ENCODE measurements at places on chromosomes 12 and 14.

DNA sequence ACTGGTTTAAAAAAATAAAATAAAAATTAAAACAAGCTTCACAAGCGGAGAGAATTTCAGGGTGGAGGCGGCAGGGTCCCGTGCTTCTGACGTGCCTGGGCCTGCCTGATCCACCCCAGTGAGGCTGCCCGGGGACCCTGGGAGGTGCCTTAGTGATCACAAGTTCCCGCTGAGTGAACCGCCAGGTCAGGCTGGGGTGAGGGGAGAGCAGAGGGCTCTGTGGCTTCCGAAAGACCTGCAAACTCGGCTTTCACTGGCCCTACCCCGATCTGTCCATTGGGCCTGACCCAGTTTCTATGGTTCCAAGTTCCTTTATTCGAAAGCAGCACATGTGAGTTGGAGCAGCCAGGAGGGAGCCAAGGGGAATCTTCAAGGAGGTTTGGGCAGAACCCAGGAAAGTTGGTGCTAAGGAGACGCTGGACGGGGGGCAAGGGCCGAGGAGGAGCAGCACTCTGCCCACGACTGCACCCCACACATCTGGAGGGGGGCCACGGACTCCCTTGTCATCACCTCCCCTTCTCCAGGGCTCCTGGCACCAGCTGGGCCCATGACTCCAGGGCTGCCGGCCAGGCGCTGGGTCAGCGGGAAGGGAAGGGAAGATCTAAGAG, 12.9 kb downstream of the MMP14 start:
- DNase-seq = no peak

- no peak for DNase-seq
Measured at GRCh38 chr12:66934302-66935062, 255.6 kb upstream of the GRIP1 start.

DNA sequence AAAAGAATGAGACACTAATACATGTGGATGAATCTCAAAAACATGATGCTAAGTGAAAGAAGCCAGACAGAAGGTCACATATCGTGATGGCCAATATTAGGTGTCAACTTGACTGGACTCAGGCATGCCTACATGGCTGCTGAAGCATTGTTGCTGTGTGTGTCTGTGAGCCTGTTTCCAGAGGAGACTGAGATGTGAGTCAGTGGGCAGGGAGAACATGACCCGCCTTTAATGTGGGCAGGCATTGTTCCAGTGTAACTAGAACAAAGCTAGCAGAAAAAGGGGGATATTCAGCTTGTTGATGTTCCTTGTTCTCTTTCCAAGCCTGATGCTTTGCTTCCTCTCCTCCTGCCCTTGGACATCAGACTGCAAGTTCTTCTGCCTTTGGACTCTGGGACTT, 47.6 kb downstream of the DCAF5 start:
- no peak for DNase-seq

DNA sequence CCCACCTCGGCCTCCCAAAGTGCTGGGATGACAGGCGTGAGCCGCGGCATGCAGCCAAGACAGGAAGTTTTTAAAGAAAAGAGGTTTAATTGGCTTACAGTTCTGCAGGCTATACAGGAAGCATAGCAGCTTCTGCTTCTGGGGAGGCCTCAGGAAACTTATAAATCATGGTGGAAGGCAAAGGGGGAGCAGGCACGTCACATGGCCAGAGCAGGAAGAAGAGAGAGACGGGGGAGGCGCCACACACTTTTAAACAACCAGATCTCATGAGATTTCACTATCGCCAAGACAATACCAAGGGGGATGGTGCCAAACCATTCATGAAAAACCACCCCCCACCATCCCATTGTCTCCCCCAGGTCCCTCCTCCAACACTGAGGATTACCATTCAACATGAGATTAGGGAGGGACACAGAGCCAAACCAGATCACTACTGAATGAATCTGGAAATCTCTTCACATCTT, 14.1 kb downstream of the CCDC63 start:
- DNase-seq = no peak

DNA sequence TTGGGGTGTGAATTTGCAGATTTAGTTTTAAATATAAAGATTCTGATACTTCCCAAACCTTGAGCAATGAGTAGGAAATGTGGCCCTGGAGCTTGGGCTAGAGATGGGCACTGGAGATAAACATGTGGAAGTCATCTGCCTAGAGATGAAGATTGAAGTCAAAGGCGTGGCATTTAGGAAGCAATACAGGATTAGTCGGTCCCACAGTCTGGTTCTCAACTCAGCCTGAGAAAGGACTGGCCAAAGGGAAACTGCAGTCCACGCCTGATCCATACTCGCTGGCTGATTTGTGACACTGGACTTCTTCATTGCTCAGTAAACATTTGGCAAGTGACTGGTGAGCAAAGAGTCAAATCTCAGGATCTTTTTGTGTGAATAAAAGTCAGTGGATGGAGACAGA, 268.2 kb upstream of the ATP2B1 start:
- no peak for DNase-seq

DNA sequence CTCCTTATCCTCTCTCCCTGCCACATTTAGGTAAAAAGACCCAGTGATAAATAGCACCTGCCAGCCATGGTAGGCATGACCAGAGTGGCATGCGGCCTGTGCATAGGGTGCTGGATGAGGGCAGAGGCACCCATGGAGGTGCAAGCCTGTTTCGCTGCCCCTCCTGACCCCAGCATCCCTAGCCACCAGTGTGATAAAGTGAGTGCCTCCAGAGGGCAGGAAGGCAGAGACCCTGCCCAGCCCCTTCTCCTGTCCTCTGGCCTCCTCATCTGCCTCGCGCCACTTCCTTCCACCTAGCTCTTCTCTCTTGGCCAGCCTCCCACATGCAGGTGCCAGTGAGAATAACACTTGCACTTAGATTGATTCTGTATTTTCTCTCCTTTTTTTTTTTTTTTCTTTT, 108.3 kb upstream of the FUT8 start:
- DNase-seq = no peak

DNA sequence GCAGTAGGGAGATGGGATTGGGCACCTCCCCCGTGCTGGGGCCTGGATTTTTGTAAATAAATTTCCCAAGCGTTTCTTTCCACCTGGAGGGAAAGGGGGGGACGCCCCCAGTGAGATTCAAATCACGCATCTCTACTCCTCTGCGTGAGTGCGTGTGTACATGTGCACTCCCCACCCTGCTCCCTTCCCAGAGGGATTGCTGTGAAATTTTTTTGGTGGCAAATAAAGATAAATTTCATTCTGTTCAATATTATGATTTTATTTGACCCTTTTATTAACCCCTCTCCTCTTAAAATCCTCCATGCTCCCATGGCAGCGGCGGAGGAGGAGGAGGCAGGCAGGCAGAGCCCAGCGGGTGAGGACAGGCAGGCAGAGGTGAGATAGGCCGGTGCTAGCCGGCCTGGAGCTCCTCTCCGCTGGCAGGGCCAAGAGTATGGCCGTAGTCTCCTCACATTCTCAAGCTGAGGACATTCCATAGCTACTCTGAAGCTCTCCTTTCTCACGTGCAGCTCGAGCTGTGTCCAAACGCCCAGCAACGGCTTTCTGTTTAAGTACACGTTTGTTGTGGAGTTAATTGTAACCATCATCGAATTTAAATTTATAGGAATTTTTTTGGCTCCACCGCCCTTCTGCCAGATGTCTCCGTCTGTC, 1.5 kb upstream of the HOTAIR start:
- no peak for DNase-seq

- DNase-seq = no peak
Measured at GRCh38 chr12:87467936-87468335, 561.3 kb downstream of the C12orf50 start.

DNA sequence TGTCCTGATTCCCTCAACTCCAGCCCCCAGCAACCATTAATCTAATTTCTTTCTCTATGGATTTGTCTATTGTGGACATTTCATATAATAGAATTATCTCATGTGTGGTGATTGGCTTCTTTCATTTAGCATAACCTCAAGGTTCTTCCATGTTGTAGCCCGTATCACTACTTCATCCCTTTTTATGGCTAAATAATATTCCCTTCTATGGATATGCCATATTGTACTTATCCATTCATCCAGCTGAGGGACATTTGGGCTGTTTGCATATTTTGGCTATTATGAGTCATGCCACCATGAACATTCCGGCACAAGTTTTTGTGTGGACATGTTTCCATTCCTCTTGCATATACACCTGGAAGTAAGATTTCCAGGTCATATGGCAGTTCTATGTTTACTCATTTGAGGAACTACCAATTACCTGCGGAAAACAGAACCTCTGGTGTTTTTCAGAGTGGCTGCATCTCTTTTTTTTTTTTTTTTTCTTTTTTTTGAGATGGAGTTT, 108.7 kb upstream of the MAP1LC3B2 start:
- no peak for DNase-seq

DNA sequence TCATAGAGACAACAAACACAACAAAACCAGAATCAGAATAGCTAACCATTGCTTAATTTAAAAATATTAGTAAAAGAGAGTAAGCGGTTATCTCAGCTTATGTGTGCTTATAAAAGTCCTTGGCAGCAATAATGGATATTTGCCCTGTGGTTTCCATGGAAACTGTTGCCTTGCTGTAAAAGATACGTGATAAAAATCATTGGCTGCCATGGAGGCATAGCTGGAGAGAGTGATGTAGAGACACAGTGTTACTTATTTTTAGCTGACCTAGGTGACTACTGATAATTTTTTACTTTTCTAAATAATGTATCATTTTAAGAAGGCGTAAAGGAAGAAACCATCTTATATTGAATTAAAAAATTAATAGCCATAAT, 92.9 kb downstream of the ERC1 start:
- DNase-seq = no peak

DNA sequence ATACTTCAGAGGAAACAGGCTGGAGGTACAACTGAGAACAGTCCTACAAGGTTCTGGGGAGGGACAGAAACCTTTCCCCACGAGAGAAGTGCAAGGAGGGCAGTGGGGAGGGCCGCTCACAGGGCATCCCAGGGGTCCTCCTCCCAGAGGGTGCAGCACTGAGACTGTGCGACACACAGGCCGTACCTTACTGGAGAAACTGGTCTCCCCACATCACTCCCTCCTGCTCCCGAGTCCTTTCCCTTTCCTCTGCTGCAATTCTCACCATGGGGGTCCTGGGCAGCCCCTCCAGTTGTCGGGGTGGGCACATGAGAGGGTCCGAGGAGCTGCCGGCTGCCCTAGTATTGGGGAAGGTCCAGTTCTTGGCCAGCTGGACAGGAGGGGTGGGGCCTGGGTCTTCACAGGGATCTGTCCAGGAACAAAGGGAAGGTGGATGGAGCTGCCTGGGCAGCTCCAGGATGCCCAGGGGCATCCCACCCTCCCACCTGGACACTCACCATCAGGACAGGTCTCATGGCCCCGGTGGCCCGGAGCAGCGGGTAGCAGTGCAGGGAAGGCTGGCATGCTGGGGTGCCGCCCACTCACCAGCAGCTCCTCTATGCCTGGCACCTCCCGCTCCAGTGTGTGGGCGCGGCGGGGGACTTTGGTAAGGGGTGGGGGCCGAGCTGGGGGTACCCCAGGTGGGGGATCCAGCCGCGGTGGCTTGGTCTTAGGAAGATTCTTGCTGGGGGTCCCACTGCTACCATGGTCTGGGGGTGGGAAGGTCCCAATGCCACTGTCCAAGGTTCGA, 35.8 kb downstream of the NCKAP5L start:
- DNase-seq = no peak

GRCh38 chr12:96020314-96021003, 14.9 kb downstream of the LTA4H start:
- no peak for DNase-seq

- no peak for DNase-seq
Measured at GRCh38 chr14:56273951-56274350, 155.7 kb downstream of the PELI2 start.

DNA sequence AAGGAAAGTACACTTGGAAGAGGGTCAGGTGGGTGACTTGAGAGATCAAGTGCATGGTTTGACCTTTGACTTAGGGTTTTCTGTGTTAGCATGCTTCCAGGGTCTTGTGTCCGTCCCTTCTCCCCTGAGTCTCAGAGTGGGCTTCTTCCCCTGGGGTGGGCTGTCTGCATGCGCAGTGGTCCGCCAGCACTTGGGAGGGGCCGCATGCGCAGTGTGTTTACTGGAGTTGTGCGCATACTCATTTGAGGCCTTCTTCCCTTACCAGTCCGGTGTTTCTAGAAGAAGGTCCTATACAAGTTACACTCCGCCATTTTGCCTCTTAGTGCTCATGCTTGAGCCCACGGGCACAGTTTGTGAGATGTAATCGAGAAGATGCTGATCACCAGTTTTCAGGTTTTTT, 58.5 kb downstream of the RIN3 start:
- DNase-seq = no peak

- DNase-seq = no peak
Measured at GRCh38 chr14:29355846-29356245, 571.8 kb downstream of the PRKD1 start.

GRCh38 chr12:124783087-124783486, 80.6 kb downstream of the SCARB1 start:
- no peak for DNase-seq

DNA sequence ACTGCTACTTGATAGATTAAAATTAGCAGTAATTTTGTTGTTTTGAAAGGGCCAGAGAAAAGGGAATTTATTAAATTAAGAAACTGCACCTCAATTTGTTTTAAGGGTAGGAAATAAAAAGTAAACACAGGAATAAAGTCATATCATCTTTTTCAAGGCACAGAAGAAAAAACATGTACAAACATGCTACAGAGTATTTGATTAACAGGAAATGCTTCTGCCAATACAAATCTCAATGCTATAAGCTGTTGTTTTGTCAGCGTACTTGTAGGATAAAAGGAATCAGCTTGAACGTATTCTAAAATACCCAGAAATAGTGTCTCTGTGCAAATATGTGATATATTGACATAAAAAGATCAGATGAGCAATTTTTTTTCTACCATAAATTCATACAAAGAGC, 474.0 kb upstream of the MGAT4C start:
- no peak for DNase-seq

DNA sequence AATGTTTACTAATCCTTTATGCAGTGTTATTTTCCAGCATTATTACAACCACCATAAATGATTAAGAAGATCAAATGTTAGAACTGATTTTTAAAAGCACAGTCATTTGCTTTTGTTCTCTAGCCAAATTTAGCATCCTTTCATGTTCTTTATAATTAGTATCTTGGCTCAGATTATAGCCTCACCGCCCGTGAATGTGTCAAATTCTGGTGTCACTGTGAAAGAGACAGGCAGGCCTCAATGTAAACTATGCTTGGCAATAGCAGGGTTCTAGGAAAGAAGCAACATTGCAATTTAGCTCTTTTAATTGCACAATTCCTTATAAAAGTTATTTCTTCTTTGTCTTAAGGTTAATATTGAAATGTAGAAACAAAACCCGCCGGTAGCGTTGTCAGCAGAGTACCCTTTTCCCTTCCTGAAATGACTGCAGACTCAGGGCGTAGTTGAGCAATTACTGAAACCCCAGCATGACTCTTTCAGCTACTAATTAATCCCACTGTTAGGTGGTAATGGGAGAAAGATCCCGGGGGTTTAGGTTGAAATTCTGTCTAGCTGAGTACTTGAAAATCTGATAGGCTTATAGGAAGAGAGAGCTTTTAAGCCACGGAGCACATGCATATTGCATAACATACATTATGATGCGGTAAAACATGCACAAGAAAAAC, 1600.5 kb upstream of the SEL1L start:
- DNase-seq = no peak

GRCh38 chr12:91922139-91922538, 223.5 kb downstream of the BTG1 start:
- no peak for DNase-seq

- DNase-seq = peak; percentile 23
Measured at GRCh38 chr14:88013750-88014349, 8.9 kb downstream of the GPR65 start.

- no peak for DNase-seq
Measured at GRCh38 chr12:26848156-26848825, 15.3 kb upstream of the ITPR2 start.
